Cerebellar nuclear complex (tissue), 1 donor: ENCODE measurements at places on chromosomes 1 and 21.

DNA sequence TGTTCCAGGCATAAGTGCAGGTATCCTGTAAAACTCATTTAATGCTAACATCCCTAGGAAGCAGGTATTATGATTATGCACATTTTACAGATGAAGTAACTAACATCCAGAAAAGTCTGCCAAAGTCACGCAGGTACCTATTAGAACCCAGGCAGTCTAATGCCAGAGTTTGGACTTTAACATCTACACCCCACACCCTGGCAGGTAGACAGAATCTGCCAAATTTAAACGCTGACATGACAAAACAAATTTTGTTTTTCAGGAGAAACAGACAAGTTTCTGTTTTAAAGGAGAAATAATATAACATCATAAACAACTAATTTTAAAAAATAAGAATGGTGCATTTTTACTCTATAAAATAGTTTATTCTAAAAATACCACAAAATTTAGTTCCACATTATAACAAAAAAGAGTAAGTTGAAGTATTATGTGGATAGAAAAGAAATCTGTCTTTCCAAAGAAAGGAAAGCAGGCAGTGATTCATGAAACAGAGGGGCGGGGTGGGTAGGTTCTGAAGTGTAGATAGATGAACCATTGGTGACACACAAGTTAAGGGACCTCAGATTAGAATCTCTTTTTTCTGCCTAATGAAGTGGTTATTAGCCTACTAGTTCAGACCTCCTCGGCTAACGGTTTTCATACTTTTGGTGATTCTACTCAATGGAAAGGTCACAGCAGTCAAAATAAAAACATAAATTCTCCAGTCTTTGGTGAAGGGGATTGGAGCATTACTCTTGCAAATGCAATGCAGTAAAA is 1.7 kb downstream of the ASPM start:
- DNase-seq: no peak

GRCh38 chr1:237677979-237678378 is 212.7 kb downstream of the ZP4 start:
- no peak for DNase-seq

GRCh38 chr1:96313216-96313615 is 408.4 kb upstream of the PTBP2 start:
- DNase-seq: no peak

GRCh38 chr1:169202791-169203665 is 96.5 kb downstream of the ATP1B1 start:
- DNase-seq: no peak

- DNase-seq: peak; percentile 57
Observed at GRCh38 chr1:90114521-90115141, 119.7 kb downstream of the ZNF326 start.

DNA sequence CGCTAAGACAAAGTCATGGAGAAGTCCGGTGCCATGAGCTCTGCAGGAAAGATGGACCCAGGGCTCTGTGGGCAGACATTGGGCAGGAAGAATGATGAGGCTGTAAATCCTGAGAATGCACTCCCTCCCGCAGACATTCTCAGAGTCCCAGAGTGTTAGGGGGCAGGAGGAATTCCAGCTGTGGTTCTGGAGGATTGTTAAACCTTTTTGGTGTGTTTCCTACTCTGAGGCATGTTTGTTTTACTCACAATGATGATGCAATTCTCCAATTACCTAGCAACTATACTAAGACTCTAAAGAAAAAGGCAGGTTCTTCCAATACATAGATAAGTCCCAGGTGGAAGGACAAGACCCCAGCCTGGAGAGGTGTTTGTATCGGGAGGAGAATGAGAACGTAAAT is 2.8 kb upstream of the CAPN9 start:
- DNase-seq: no peak

DNA sequence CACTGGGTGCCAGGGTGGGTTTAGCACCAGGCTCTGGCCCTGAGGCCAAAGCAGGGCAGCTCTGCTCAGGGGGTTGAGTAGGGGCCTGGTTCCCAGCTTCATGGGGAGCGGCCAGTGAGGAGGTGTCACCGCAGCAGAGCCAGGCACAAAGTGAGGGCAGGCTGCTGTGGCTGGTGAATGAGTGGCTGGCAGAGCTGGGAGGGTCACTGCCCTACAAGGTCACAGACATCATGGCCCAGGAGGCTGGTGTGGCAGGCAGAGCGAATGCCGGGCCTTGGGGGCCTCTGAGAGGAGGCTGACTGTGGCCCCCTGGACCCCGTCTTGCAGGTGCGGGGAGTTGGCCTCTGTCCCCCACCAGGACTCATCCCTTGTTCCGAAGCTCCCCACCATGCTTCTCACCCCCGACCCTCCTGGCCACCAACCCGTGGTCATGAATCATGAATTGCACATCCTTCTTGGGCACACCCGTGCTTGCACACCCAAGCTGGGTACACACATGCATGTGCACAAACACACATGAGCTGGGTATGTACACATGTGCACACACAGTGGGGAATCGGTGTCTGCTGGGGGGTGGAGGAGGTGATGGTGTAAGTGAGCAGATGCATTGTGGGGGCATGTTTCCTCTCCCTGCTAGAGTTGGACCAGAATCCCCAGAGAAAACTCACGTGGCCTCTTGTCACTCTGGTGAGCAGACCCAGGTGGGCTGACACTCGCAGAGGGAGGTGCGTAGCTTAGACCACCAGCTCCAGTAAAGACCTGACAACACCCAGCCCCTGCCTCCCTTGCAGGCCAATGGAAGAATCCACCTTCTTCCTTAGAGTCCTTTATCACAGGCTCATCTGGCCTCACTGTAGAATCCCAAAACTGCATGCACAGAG is 4.8 kb upstream of the GNB1 start:
- DNase-seq: no peak

DNA sequence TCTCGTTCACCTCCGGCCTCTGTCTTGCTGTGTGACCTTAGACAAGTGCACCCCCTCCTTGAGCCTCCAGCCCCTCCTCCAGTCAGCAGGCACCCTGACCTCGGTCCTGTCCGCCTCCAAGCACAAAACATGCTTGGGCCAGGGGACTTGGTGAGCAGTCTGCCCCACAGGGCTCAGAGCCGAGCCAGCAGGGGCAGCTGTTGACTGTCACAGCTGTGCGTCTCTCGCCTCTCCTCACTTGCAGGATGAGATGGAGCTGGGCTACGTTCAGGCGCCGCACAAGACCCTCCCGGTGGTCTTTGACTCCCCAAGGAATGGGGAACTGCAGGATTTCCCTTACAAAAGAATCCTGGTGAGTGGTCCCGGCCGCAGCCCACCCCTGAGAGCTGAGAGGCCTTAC is 24.2 kb downstream of the PADI3 start:
- no peak for DNase-seq

DNA sequence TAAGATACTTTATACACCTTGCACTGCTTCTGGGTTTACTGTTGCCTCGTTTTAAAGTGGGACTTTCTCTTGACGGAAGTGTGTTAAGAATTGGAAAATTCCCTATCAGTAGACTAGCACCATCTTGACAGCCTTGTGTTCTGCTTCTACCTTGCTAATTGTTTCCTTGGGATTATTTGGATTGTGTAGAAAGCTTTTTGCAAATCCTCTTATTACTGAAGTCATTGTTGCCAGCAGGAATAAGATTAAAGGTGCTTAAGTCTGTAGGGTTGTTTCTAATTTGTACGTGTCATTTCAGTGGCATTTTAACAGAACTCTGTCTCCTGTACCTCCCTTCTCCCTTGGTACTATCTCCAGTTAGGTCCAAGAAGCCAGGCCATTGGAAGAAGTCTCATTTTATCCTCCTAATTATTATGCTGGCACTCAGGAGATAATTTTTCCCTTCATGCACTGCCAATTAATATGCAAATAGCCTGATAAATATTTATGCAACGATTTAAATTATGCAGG is 107.7 kb downstream of the POU2F1 start:
- DNase-seq: no peak

- DNase-seq: no peak
Observed at GRCh38 chr1:22326372-22326915, 125.2 kb upstream of the ZBTB40 start.

DNA sequence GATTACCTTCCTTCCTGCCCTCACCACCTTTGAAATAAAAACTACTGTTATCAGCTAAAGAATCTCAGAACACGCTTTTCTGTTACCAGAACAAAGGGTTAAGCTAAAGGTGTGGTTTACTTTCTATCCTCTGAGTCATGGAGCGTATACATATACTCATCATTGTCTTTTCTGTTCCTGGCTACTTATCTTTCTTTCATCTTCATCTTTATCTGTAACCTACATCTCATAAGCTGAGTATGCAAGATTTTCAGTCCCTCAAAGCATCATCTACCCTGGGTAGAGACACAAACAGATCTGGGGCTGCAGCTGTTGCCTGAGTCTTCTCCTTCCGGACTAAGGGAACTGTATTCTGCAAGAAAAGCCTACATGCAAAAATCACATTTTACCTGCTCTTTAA is 75.6 kb downstream of the LMO4 start:
- DNase-seq: no peak
